ENCODE measurements at places on chromosomes 7 and 10. TPM values are rescaled to one million over a fixed set of nuclear protein-coding genes. Genes with fewer than 3 reads are reported as not detected.

- DNase-seq: no peak
- H3K36me3 ChIP-seq: no peaks in the 10 kb centered on the region
- peaks cover 16% of the 10 kb centered on the region for H3K4me1 ChIP-seq
- peak overlapping the region; percentile 35 for H3K27ac ChIP-seq
- H3K4me3 ChIP-seq: no peak overlapping the region
Measured at GRCh38 chr7:137978464-137979237, 23.2 kb downstream of the CREB3L2 start.

GRCh38 chr10:132111121-132111731, 45.5 kb downstream of the JAKMIP3 start:
- DNase-seq: no peak
- H3K27ac ChIP-seq: no peak overlapping the region
- H3K27me3 ChIP-seq: no peaks in the 10 kb centered on the region
- H3K4me1 ChIP-seq: no peaks in the 10 kb centered on the region

DNA sequence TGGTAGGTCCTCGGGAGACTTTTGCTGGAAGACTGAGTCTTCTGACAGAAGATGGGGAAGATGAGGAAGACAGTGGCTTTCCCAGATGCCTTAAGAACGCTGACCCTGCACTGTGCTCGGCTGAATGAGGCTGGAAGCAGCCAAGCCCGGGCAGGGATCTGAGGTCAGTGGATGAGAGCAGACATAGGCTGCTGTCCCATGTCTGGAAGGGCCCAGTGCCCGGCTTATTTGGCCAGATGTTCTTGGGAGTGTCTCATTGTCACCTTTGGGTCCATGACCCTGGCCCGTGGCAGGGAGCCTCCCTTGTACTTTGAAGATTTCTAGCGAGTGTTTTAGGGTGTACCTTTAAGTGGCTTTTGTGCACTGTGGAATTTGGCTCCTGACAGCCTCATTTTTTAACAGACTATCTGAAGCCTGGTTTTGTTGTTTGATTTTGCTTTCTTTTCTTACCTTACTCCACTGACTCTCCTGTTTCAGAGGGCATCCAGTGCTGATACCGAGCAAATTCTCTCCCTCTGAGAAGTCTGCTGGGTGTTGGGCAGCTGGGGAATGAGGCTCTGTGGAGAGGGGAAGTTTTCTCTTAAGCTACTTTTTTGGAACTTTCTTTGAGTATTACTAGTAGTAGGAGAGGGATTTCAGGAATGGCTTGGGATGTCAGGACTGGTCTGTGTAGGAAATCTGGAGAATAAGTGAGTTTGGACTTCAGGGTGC, 61.4 kb downstream of the CREB5 start:
- DNase-seq: no peak
- H3K36me3 ChIP-seq: no peaks in the 10 kb centered on the region
- H3K4me3 ChIP-seq: no peak overlapping the region
- no peak overlapping the region for H3K27ac ChIP-seq
- H3K27me3 ChIP-seq: no peaks in the 10 kb centered on the region
- H3K4me1 ChIP-seq: no peaks in the 10 kb centered on the region

- DNase-seq: no peak
- no peaks in the 10 kb centered on the region for H3K27me3 ChIP-seq
- H3K4me3 ChIP-seq: no peak overlapping the region
Measured at GRCh38 chr7:142443216-142444010, 185.6 kb upstream of the PRSS58 start.

Gene ADAM12
- 0.26 TPM for polyA plus RNA-seq

Gene SPDYE6
- not detected for polyA plus RNA-seq

Gene APBB1IP
- 4.1 TPM for polyA plus RNA-seq

GRCh38 chr7:148856891-148857290, 27.2 kb downstream of the EZH2 start:
- no peaks in the 10 kb centered on the region for H3K4me1 ChIP-seq
- H3K36me3 ChIP-seq: no peaks in the 10 kb centered on the region
- H3K27ac ChIP-seq: no peak overlapping the region

GRCh38 chr7:140653319-140654108, 12.9 kb upstream of the DENND2A start:
- no peaks in the 10 kb centered on the region for H3K36me3 ChIP-seq
- H3K4me1 ChIP-seq: peaks cover 2% of the 10 kb centered on the region
- H3K27ac ChIP-seq: no peak overlapping the region
- H3K27me3 ChIP-seq: no peaks in the 10 kb centered on the region
- no peak overlapping the region for H3K4me3 ChIP-seq
- DNase-seq: peak; percentile 80

GRCh38 chr10:93820434-93820833, 62.7 kb downstream of the LGI1 start:
- no peak for DNase-seq
- H3K27ac ChIP-seq: no peak overlapping the region
- H3K4me1 ChIP-seq: no peaks in the 10 kb centered on the region
- no peaks in the 10 kb centered on the region for H3K36me3 ChIP-seq
- no peak overlapping the region for H3K4me3 ChIP-seq
- no peaks in the 10 kb centered on the region for H3K27me3 ChIP-seq

DNA sequence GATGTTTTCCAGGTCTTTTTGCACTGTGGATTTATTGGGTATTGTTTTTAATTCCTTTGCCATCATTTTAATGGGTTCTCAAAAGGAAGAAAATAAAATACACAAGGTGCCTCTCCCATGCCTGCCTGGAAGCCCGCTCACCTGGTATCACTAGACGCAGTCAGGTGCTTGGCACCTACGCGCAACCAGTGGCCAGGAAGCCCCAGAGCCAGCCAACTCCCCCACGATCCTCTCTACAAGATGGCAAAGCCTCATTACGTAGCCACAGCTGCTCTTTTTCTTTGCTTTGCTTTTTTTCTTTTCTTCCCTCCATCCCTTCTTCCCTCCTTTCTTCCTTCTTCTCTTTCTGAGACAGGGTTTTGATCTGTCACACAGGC, 34.3 kb downstream of the BAIAP2L1 start:
- no peaks in the 10 kb centered on the region for H3K4me1 ChIP-seq
- no peaks in the 10 kb centered on the region for H3K27me3 ChIP-seq
- H3K27ac ChIP-seq: no peak overlapping the region
- H3K4me3 ChIP-seq: no peak overlapping the region

DNA sequence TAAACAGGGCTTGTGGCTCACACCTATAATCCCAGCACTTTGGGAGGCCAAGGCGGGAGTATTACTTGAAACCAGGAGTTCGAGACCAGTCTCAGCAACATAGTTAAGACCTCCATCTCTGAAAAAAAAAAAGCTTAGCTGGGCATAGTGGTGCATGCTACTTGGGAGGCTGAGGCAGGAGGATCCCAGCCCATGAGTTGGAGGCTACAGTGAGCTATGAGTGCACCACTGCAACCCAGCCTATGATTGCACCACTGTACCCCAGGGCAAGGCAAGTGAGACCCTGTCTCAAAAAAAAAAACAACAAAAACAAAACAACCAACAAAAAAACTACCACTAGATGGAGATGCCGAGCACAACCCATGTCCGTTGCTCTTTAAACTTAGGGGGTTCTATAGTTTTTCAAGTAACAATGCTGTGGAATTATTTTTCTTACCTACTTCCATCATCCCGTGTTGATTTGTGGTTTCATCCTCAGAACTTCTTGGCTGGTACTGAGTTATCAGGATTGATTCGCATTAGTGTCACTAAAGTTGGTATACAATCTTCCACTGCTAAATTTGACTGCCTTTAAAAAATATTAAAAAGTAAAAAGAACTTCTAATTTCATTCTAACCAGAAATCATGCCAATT, 12.2 kb upstream of the REPIN1 start:
- H3K27ac ChIP-seq: no peak overlapping the region
- no peaks in the 10 kb centered on the region for H3K4me1 ChIP-seq
- H3K36me3 ChIP-seq: no peaks in the 10 kb centered on the region
- no peak overlapping the region for H3K4me3 ChIP-seq
- H3K27me3 ChIP-seq: no peaks in the 10 kb centered on the region

DNA sequence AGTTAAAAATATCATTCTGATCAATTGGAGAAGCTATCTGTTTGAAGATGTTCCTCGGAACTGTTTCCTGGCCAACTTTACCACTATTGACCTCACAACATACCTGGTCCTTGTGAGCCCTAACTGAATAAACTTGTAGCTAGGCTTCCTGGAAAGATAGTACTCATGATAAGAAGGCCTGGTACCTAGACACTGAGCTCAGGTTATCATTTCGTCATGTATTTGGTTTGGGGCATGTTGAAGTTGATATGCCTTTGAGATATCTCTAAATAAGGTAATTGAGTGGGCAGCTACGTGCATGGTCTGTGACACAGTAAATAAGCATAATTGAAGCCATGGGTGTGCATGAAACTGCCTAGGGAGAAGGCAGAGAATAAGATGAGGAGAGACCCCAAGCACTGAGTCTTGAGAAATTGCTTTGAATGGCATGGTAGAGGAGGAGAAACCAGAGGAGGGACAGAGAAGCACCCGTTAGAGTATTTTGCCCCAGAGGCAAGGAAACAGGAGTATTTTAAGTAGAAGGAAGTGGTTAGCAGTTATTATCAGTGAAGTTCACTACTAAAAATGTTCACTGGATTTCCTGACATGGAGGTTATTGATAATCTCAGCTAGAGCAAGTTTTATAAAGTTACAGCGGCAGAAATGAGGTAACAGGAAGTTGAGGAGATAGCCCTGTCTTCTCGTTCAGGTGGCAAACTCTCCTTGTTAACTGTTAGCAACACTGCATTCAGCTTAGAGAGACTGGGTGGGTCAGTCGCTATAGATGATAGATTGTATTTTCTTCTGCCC, 55.6 kb downstream of the CC2D2B start:
- no peaks in the 10 kb centered on the region for H3K27me3 ChIP-seq
- H3K36me3 ChIP-seq: no peaks in the 10 kb centered on the region
- no peak overlapping the region for H3K27ac ChIP-seq
- no peak overlapping the region for H3K4me3 ChIP-seq

Gene GRK5
- polyA plus RNA-seq: 7.3 TPM

GRCh38 chr10:121841862-121842261, 86.0 kb downstream of the ATE1 start:
- no peaks in the 10 kb centered on the region for H3K27me3 ChIP-seq
- DNase-seq: no peak
- no peaks in the 10 kb centered on the region for H3K36me3 ChIP-seq
- no peak overlapping the region for H3K4me3 ChIP-seq
- H3K27ac ChIP-seq: no peak overlapping the region

Gene KIF11
- polyA plus RNA-seq: 0.39 TPM

DNA sequence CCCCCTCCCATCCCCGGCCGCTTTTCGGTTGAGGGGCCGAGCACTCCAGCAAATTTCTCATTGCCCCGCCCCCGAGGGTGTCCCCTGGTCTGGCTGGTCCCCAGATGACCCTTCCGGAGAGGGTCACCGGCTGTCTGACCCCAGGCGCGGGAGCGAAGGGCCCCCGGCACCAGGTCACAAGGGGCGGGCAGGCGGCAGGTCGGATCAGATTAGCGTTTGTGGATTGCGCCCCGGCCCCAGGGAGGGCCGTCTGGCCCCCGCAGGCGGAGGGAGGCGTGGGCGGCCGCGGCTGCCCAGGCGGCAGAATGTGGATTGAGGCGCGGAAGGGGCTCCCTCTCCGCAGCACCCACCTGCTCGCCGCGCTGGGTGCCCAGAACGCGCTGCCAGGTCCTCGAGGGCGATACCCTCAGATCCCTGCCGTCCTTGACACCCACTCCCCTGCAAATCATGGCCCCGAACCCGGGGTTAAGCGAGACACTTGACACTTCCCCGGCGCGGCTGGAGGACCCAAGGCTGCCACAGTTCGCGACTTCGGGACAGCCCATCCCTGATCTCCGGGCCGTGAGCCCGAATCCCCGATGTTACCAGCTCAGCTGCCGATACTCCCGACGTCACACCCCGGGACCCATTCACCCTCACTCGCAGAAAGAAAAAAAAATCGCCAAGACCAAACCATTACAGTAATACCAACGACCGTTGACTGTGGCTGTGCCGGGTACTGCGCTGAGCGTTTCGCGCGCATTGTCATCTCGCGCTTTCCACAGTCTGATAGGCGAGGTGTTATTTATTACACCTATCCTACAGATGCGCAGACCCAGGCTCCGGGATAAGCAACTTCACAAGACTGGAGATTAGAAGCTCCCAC, 953 bp downstream of the NODAL start:
- H3K4me1 ChIP-seq: peaks cover 9% of the 10 kb centered on the region
- peaks cover 23% of the 10 kb centered on the region for H3K27me3 ChIP-seq
- H3K4me3 ChIP-seq: no peak overlapping the region
- DNase-seq: peak; percentile 38

Gene SLC26A5
- not detected for polyA plus RNA-seq

DNA sequence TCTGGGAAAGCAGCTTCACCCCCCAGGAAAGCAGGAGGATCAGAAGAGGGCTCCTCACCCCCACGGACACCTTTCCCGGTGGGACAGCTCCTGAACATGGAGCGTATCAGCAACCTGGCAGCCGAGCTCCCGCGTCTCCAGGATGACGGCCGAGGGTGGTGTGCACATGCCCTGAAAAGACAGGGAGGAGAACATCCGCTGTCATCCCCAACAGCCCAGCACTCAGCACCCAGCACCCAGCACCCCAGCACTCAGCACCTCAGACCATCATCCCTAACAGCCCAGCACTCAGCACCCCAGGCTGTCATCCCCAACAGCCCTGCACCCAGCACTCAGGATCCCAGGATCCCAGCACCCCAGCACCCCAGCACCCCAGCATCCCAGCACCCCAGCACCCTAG, 3.9 kb upstream of the CFAP46 start:
- H3K4me1 ChIP-seq: peaks cover 3% of the 10 kb centered on the region
- H3K27me3 ChIP-seq: no peaks in the 10 kb centered on the region
- H3K27ac ChIP-seq: no peak overlapping the region
- no peaks in the 10 kb centered on the region for H3K36me3 ChIP-seq

Gene ATRNL1
- polyA plus RNA-seq: 2.4 TPM

Gene CLCN1
- polyA plus RNA-seq: not detected

GRCh38 chr7:83362871-83363550, 200.3 kb upstream of the PCLO start:
- H3K4me1 ChIP-seq: no peaks in the 10 kb centered on the region
- H3K36me3 ChIP-seq: no peaks in the 10 kb centered on the region
- no peaks in the 10 kb centered on the region for H3K27me3 ChIP-seq
- no peak overlapping the region for H3K27ac ChIP-seq
- no peak for DNase-seq

GRCh38 chr7:70660154-70660818, 471.7 kb upstream of the GALNT17 start:
- H3K36me3 ChIP-seq: no peaks in the 10 kb centered on the region
- DNase-seq: no peak
- no peak overlapping the region for H3K27ac ChIP-seq
- H3K4me1 ChIP-seq: no peaks in the 10 kb centered on the region

- no peak overlapping the region for H3K4me3 ChIP-seq
- peak; percentile 80 for DNase-seq
- H3K27ac ChIP-seq: no peak overlapping the region
- H3K27me3 ChIP-seq: no peaks in the 10 kb centered on the region
- H3K4me1 ChIP-seq: no peaks in the 10 kb centered on the region
- no peaks in the 10 kb centered on the region for H3K36me3 ChIP-seq
Measured at GRCh38 chr7:140003913-140004382, 58.8 kb downstream of the PARP12 start.

Gene PPP1R3A
- not detected for polyA plus RNA-seq

Gene TRIM73
- polyA plus RNA-seq: 3.8 TPM

GRCh38 chr10:114024876-114025610, 18.6 kb upstream of the ADRB1 start:
- H3K27me3 ChIP-seq: no peaks in the 10 kb centered on the region
- DNase-seq: no peak
- no peak overlapping the region for H3K4me3 ChIP-seq
- peaks cover 2% of the 10 kb centered on the region for H3K4me1 ChIP-seq

Gene GJD4
- not detected for polyA plus RNA-seq

GRCh38 chr7:69908454-69908853, 310.2 kb downstream of the AUTS2 start:
- no peaks in the 10 kb centered on the region for H3K36me3 ChIP-seq
- DNase-seq: no peak
- H3K27ac ChIP-seq: no peak overlapping the region
- no peaks in the 10 kb centered on the region for H3K27me3 ChIP-seq

Gene CALCR
- polyA plus RNA-seq: 0.97 TPM

GRCh38 chr10:62844280-62845011, 28.3 kb upstream of the EGR2 start:
- no peak for DNase-seq
- no peak overlapping the region for H3K27ac ChIP-seq
- no peaks in the 10 kb centered on the region for H3K36me3 ChIP-seq
- H3K4me1 ChIP-seq: no peaks in the 10 kb centered on the region
- H3K4me3 ChIP-seq: no peak overlapping the region

Gene ALDH18A1
- polyA plus RNA-seq: 23.6 TPM

All from kidney (tissue), 22 donors.